ENCODE measurements at places on chromosomes 2 and 18.

- no peak for DNase-seq
These were observed 27.8 kb downstream of the SLC14A1 start for GRCh38 chr18:45751766-45752165.

DNA sequence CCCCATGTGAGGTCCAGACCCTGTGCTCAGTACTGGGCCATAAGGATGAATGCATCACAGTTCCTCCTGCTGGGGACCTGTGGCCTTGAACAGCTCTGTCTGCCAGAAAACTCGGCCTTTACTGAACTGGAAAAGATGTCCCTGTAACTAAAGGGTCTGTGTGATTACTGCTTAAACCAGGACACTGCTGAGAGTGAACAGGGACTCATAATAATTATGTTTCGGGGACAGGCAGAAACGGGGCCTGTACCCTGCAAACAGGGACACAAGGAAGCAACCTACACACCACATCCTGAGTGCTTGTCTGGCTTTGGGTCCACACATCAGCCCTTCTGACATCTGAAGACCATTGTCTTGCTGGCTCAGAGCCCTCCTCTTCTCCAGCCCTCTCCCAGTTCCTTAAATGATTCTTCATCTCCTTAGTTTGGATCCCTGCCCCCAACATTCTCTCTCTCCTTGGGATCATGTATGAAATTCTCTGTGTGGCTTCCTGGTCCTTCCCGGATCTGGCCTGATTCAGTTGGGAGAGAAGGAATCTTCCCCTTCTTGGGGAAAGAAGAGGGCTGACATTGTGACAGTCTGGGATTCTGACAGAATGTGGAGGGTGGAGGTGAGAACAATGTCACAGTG, 248.0 kb downstream of the MYCN start:
- DNase-seq: no peak

- DNase-seq: no peak
These were observed 176.1 kb downstream of the CAPN13 start for GRCh38 chr2:30631051-30631671.

DNA sequence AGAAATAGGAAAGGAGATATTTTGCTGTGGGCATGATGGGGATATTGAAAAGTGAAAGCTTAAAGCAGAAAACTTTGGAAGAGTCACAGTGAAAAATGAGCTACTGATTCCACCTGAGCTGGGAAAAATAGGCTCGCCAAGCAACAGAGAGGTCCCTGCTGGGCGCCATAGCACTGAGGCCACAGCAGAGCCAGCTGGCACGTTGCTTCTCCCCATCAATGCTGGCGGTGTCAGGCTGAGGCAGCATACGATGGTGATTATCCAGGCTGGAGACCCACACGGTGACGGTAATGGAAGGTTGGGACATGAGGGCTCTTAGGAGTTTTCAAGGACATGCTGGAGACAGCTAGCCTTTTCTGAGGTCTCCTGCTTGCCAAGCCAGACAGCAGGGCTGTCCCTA, 25.8 kb upstream of the DTNB start:
- DNase-seq: no peak

GRCh38 chr18:13511961-13512577, 214.3 kb downstream of the FAM210A start:
- DNase-seq: no peak
